ENCODE measurements at places on chromosomes 1 and 21.

DNA sequence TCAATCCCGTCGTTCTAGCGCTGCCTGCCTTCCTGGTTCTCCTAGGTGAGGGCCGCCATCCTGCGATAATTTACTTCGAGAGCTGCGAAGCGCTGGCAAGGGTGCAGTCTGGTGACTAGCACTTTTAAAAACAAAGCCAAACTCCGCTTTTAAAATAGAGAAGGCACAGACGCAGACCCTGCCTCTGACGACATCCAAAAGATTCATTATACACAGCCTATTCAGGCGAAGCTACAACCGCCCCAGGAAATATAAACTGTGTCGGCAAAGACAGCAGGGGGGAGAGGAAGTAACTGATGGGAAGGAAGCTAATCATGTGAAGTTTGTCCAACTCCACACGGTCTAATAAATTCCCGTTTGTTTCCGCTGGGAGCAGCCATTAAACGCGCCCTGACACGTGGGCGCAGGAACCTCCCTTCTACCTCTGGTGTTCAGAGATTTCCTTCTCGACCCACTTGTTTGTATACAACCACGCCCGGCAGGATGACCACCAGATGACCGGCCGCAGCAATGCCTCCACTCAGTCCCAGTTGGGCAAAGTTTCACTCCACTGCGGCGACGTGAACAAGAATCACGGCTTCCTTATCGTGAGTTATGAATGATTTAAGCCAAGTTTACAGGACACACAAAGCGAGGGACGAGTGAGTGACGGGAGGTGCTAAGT lies 1.3 kb downstream of the GNG12 start:
- DNase-seq: peak; percentile 29

- no peak for DNase-seq
These were observed 37.6 kb downstream of the DIPK1A start for GRCh38 chr1:92923664-92924063.

DNA sequence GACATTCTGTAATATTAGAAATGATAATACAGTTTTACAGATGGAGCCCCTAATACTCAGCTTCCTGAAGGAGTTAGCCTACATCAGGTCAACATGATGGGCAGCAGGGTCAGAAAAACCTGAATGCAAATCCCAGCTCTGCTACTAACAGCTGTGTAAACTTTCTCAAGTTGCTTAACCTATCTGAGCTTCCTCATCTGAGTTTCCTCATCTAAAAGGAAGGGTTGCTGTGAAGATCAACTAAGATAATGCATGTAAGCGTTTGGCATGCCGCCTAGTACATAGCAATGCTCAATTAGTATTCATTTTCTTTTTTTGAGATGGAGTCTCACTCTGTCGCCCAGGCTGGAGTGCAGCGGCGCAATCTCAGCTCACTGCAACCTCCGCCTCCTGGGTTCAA lies 18.4 kb upstream of the DESI2 start:
- DNase-seq: no peak

DNA sequence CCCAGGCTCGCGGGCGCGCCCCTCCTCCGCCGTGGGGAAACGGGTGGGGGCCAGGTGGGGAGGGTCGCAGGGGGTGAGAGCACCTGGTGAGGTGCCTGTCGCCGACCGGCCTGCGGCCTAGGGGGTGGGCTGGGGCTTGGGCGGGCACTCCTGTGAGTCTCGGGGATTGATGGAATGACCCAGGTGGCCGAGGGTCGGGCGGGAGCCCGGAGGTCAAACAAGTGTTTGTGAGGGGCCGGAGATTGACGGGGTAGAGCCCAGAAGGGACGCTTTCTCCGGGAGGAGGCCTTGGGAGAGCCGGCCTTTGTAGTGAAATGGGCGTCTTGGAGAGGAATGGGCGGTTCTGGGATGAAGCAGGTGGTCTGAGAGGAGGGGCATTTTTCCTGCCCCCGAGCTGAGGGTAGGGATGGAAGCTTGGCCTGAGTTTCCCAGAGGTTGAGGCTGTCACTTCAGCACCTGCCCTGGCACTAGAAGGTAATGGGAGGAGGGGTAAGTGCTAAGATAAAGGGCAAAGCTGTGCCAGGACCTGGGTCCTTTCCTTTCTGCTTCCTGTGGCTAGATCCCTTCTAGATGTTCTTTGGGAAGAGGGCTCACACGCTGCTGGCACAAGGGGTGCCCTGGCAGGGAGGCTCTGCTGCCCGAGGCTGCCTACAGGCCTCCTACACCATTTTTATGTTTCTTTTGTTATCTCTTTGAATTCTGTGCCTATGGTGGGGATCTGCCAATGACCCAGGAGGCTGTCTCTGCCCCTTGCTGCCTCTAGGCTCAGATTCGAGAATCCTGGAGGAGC lies 56.1 kb downstream of the NDUFS5 start:
- DNase-seq: no peak

DNA sequence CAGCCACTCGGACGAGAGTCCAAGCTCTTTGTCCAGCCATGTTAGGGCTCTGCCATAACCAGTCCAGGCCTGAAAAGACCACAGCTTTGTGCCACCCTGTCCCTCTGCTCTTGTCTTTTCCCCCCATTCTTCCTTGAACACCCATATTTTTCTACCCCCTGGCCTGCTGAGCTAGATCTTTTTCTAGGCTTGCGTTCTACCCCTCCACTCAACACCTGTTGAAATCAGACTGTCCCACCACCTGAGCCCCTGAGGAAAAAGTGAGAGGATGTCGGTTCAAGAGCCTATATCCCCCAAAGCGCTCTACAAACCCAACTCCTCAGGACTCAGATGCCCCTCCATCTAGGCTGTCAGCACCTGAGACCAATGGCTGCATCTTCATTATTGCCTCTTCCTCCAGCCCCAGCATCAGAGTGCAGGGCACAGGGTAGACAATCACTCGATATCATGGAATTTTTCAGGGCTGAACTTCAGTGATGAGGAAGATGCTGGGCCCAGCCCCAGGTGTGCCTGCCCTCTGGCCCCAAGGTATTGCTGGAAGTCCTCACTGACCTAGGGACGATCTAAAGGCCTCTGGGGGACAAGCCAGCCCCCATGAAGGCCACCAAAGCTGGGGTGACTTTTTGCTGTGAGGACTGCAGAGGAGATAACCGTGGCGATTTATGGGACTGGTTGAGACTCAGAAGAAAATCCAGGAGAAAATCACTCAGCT lies 75.3 kb downstream of the CD247 start:
- DNase-seq: no peak

GRCh38 chr1:203351037-203351625 lies at the start of gene FMOD:
TSS of gene FMOD (minus strand) at chr1:203351122. CDS start at chr1:203348270, 2,852 bp downstream.
- peak; percentile 14 for DNase-seq

DNA sequence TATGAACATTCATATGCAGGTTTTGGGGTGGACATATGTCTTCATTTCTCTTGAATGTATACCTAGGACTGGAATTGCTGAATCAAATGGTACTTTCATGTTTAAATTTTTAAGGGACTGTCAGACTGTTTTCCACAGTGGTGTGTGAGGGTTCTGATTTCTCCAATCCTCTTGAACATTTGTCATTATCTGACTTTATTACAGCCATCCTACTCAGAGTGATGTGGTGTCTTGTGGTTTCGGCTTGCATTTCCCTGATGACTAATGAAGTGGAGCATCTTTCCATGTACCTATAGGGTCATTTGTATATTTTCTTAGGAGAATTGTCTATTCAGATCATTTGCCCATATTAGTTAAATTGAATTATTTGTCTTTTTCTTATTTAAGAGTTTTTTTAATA lies 35.4 kb upstream of the ZNF281 start:
- peak; percentile 60 for DNase-seq

GRCh38 chr1:166261511-166261910 lies 94.7 kb upstream of the FAM78B start:
- no peak for DNase-seq

- no peak for DNase-seq
These were observed 7.2 kb upstream of the BCL10 start for GRCh38 chr1:85283475-85284199.
